Spinal cord (tissue), 10 donors: ENCODE measurements at places on chromosomes 3 and 15. TPM values are rescaled to one million over a fixed set of nuclear protein-coding genes. Genes with fewer than 3 reads are reported as not detected.

CAMP gene
- 17.2 TPM for total RNA-seq

LMAN1L gene
- total RNA-seq, result not detected

FGF12 gene
- total RNA-seq, result 34.1 TPM

EIF4E3 gene
- 7.5 TPM for total RNA-seq

ROBO2 gene
- total RNA-seq, result 196 TPM

SOX2 gene
- 104 TPM for total RNA-seq

RHOV gene
- total RNA-seq, result 2.8 TPM

PLSCR5 gene
- 0.88 TPM for total RNA-seq

CCRL2 gene
- 3.9 TPM for total RNA-seq

HES1 gene
- 37.7 TPM for total RNA-seq

CASR gene
- 0.89 TPM for total RNA-seq

ZCWPW2 gene
- 2.1 TPM for total RNA-seq

NR2E3 gene
- 0.30 TPM for total RNA-seq

LIPH gene
- total RNA-seq, result 0.61 TPM

CSPG4 gene
- 19.7 TPM for total RNA-seq

ITIH3 gene
- total RNA-seq, result 4.0 TPM

ACTRT3 gene
- 6.7 TPM for total RNA-seq

RYK gene
- total RNA-seq, result 87.9 TPM

HRG gene
- 0.11 TPM for total RNA-seq

ATP13A5 gene
- 1.5 TPM for total RNA-seq

DIS3L gene
- 54.2 TPM for total RNA-seq

PARP15 gene
- total RNA-seq, result 0.55 TPM

EOMES gene
- 0.20 TPM for total RNA-seq

IQCF5 gene
- total RNA-seq, result not detected

GOLGA6L7 gene
- total RNA-seq, result not detected

TM4SF4 gene
- 0.69 TPM for total RNA-seq

C3orf22 gene
- not detected for total RNA-seq

GOLGA6B gene
- total RNA-seq, result 0.11 TPM

KBTBD13 gene
- total RNA-seq, result not detected

CNTN6 gene
- total RNA-seq, result 9.6 TPM

CCNDBP1 gene
- 52.0 TPM for total RNA-seq

LTK gene
- 0.20 TPM for total RNA-seq

KCNAB1 gene
- total RNA-seq, result 27.5 TPM

ZNF662 gene
- total RNA-seq, result 27.5 TPM

CACNA2D2 gene
- 11.6 TPM for total RNA-seq

MED12L gene
- total RNA-seq, result 12.5 TPM

C3orf49 gene
- total RNA-seq, result not detected

LYZL4 gene
- not detected for total RNA-seq

CLDN1 gene
- total RNA-seq, result 11.4 TPM

ZPLD1 gene
- total RNA-seq, result 0.11 TPM

CAND2 gene
- 10.3 TPM for total RNA-seq

AQP9 gene
- total RNA-seq, result 5.6 TPM
